Right ventricle myocardium inferior (tissue), 1 donor: ENCODE measurements at places on chromosomes 5 and 9.

DNA sequence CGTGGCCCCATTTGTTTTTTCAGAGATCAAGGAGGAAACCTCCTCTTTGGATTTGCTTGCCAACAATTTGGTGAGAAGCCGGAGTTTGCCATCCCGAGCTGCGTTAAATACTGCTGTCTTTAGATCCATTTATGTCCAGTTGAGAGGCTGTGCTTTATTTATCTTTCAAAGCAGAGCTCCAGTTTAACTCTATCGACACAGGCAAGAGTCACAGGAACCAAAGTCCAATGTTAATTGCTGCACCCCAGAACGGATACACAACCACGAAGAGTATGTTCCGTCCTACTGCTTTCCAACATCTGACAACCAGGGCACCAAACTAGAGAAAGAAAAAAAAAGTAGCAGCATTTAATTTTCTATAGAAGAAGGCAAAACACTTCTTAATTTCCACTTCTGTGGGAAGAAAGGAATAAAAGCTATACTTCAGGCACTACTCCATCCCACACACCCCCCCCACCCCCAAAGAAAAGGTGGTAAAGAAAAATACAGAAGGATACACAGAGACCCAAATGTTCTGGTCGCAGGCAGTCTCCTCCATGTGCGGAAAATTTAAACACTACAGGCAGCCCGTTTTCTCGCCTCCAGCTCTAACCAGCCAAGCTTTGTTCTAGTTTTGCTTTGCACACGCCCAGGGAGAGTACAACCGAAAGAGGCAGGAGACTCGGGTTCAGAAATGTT lies 1.1 kb downstream of the FEM1C start:
- DNase-seq = no peak

DNA sequence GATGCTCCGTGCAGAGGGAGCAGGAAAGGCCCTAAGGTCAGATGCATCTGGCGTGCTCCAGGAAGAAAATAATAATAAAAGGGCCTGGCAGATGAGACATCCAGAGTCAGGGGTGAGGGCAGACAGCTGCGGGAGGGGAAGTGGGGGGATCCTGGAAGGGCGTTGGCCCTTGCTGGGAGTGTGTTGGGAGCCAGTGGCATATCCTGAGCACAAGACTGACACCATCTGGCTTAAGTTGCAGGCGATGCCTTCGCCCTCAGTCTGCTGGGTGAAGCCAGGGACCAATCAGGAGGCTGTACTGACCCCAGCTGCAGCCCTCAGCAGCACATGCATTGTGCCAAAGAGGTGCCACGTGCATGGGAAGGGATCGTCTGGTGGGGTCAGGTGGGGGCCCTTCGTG lies 3.8 kb downstream of the OR2V2 start:
- DNase-seq = no peak

GRCh38 chr5:180274695-180275094 lies 17.2 kb downstream of the MAPK9 start:
- DNase-seq = no peak

- DNase-seq = no peak
Measured at GRCh38 chr5:123269436-123269835, 153.8 kb downstream of the CEP120 start.

- no peak for DNase-seq
Measured at GRCh38 chr5:87951661-87952060, 317.0 kb downstream of the TMEM161B start.

GRCh38 chr9:14432666-14433350 lies 118.9 kb upstream of the NFIB start:
- DNase-seq = no peak

DNA sequence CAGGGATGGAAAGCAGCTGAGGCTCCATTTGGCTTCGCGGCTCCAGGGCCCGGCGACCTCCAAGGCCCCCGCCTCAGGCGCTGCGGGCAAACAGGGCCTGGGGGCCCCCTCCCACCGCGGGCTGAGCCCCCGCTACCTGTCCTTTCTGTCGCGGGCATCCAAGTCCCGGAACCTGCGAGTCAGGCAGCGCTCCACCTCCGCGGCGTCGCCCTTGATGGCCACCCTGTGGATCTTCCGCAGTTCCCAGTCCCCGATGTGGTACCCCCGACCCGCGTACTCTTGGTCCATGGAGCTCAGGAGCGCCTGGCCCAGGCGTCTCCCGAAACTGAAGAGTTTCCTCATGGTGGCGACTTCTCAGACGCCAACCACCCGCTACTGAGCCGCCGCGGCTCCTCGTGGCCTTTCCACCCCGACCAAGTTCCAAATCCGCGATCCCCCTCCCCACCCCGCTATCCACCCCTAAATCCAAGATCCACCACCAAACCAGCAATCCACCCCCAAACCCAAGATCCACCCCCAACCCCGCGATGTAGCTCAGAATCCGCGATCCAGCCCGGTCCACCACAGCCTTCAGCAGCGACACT lies 86.5 kb upstream of the CCDC180 start:
- DNase-seq = no peak

DNA sequence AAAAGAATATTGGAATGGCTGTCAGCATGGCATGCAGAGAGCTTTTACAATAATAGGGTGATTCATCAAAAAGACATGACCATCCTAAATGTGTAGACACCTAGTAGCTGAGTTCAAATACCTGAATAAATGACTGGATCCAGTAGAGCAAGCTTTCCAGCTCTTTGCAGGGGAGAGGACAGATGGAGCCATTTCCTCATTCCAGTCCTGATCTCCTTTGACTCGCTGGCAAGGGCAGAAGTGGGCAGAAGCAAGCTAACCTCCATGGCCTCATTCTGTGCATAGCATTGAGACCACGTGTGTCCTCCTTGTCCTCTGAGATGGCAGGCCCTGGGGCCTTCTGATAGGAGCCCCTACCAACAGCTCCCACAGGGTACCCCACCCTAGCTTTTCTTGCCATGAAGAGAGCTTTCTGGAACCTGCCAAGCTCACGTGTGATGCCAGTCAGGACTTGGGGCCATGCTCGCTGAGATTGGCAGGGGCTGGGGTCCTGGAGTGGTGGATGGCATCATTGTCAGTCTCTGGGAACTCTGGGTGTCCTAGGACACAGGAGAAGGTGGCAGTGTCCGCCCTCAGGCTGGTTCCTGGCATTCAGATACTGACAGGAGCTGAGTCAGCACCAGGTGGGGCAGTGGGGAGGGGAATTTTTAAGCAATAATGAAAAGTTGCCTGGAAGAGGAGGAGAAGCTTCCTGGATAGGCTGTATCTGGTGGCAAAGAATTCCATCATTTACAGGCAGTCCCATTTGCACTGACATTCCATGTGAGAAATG lies 33.6 kb downstream of the WWC1 start:
- DNase-seq = no peak

- DNase-seq = no peak
Measured at GRCh38 chr5:138037271-138037670, 4.4 kb upstream of the FAM13B start.

DNA sequence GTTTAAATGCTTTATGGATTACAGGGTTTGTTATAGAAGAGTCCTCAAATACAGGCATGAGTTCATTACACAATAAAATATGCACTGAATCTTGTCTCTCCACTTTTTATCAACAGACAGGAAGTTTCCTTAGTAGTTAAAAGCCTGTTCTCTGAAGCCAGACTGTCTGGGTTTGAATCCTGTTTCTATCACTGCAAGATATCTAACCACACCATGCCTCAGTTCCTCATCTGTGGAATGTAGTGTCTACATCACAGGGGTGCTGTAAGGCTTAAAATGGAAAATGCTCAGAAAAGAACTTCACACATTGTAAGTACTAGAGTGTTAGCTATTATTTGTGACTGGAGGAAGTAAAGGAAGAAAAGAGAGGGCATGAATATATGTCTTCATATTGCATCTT lies 9.3 kb downstream of the LIX1 start:
- DNase-seq = no peak

- no peak for DNase-seq
Measured at GRCh38 chr5:73030995-73031394, 75.2 kb downstream of the FCHO2 start.
